ENCODE measurements at places on chromosomes 1 and 21.

DNA sequence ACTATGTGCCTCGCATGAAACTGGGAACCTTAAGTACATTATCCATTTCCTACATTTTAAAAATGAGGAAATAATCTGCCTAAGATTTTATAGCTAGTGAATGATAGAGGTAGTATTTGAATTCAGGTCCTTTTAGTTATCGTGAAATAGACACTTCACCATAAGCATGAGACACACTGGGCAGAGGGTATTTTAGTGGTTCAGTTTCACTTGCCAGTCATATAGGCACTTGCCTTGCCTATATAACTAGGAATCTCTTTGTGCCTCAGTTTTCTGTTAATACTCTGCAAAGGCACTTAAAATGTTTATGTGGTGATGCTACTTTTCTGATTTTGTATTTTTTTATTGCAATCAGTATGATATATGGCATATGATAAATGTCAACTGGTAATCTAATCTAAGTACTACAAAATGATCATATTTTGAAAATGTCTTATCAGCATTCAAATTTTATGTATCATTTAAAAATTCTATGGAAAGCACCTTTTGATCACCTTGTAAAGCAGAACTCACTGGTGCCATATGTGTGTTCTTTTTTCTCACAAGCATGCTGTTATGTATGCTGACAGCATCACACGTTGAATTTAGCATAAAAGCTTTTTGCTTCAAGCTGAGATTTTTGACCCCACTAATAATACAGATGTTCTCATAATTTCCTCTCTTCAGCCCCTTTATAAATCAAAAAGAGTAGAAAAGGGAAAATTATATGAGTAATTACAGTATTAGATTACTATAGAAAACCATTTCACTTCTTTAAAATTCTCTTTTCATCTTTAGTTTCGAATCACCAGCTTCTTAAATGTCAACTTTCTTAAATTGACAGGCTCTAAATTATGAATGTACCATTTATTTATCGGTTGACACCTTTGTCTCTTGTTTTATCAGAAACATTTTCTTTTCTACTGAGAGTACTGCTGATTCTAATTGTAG, 52.6 kb downstream of the RPS6KC1 start:
- no peak for DNase-seq

DNA sequence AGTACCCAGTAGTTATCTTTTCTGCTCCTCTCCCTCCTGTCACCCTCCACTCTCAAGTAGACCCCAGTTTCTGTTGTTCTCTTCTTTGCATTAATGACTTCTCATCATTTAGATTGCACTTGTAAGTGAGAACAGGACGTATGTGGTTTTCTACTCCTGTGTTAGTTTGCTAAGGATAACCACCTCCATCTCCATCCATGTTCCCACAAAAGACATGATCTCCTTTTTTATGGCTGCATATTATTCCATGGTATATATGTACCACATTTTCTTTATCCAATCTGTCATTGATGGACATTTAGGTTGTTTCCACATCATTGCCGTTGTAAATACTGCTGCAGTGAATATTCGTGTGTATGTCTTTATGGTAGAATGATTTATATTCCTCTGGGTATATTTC, 1346.5 kb downstream of the MRPL39 start:
- no peak for DNase-seq

DNA sequence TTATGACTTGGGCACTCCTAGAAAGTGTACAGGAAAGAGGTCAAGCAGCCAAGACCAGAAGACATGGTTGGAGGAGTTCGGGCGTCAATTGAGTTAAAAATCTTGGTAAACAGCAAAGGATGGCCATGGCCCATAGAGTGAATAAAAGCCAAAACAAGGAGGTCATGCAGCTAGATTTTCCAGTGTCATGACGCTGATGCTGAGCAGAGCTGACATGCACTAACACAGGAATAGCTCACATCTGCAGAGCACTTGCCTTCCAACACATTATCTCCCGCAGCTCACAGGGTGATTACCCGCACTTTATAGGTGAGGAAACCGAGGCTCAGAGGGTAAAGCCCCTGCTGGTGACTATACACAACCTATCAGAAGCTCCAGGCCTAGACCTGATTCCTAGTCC, 49.7 kb downstream of the TRABD2B start:
- DNase-seq: no peak

- no peak for DNase-seq
Observed at GRCh38 chr1:4079815-4080214, 179.7 kb upstream of the C1orf174 start.

- no peak for DNase-seq
Observed at GRCh38 chr1:246074421-246074820, 432.7 kb downstream of the SMYD3 start.

GRCh38 chr1:66000033-66000637, 207.4 kb downstream of the PDE4B start:
- no peak for DNase-seq

GRCh38 chr1:5053744-5054143, 399.3 kb downstream of the AJAP1 start:
- no peak for DNase-seq

Data from activated naive CD4-positive, alpha-beta T cell treated with anti-CD3 and anti-CD28 coated beads, Interleukin-2, amount 50 U/mL, for 16 hours (primary cell).